ENCODE measurements at places on chromosomes 1 and 21. TPM values are rescaled to one million over a fixed set of nuclear protein-coding genes. Genes with fewer than 3 reads are reported as not detected.
A peak's percentile ranks its signal among the peaks of the same experiment; 100 is the strongest.

DNA sequence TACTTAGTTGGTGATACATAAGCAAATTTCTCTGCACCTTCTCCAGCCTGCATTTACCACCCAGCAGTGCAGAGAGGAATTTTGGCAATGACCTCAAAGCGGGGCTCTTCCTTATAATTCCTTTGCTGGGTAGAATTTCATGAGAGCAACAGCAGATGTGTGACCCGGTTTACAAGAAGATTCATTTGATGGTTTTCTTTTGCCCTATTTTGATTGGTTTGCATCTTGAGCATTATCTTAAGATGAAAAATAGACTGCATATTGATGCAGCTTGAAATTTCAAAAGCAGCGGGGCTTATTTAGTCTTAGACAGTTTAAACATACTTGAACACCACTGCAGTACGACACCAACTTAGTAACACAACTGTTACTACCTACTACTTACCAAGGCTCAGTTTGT lies 378.9 kb downstream of the TTLL7 start:
- peaks cover 2% of the 10 kb centered on the region for H3K27me3 ChIP-seq
- no peak overlapping the region for H3K4me3 ChIP-seq
- H3K4me1 ChIP-seq, result peaks cover 23% of the 10 kb centered on the region
- no peak for DNase-seq
- no peaks in the 10 kb centered on the region for H3K36me3 ChIP-seq

DNA sequence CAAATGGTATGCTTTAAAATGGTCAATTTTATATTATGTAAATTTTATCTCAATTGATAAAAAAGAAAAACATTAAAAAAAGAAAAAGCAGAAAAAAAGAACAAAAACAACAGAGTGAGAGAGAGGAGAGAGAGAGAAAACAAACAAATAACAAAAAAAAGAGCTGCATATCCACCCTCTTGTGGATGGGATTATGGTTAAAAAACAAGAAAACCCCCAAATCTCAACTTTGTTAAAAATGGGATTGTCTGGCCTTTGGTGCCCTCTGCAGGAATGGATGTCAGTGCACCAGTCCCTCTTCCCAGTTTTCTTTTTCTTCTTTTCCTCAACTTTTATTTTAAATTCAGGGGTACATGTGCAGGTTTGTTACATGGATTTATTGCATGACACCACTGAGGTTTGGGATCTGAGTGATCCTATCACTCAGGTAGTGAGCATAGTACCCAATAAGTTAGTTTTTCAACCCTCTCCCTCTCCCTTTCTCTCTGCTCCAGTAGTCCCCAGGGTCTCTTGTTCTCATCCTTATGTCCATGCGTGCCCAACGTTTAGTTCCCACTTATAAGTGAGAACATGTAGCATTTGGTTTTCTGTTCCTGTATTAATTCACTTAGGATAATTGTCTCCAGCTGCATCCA lies 28.1 kb downstream of the RNF187 start:
- peaks cover 8% of the 10 kb centered on the region for H3K27me3 ChIP-seq
- no peaks in the 10 kb centered on the region for H3K4me1 ChIP-seq
- no peaks in the 10 kb centered on the region for H3K36me3 ChIP-seq
- no peak overlapping the region for H3K27ac ChIP-seq
- peak; percentile 39 for DNase-seq
- no peak overlapping the region for H3K4me3 ChIP-seq

Gene GBP6
- total RNA-seq, result not detected

Gene CHRNB2
- total RNA-seq, result 44.9 TPM

GRCh38 chr1:20958430-20958829 lies 171.3 kb upstream of the HP1BP3 start:
- H3K4me1 ChIP-seq, result no peaks in the 10 kb centered on the region
- no peak for DNase-seq
- no peak overlapping the region for H3K4me3 ChIP-seq
- no peaks in the 10 kb centered on the region for H3K27me3 ChIP-seq

DNA sequence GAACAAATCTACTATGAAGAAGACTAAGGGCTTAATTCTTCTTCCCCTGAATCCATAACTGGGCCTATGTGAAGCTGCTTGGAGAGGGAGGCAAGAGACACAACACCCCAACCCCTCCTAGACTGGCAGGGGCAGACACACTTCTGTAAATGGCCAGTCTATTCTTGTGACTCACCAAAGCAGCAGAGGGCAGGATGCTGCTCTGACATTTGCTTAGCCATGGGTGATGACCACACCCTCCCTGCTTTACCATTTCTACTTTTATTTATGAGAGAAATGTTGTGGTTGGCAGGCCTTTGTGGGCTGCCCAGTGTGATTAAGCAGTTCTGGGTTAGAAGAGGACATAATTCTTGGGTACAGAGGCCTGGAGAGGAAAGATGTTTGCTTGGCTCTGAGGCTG lies 189.8 kb upstream of the DPYD start:
- H3K4me1 ChIP-seq, result no peaks in the 10 kb centered on the region
- no peak overlapping the region for H3K4me3 ChIP-seq
- no peak overlapping the region for H3K27ac ChIP-seq
- H3K27me3 ChIP-seq, result no peaks in the 10 kb centered on the region
- H3K36me3 ChIP-seq, result peaks cover 16% of the 10 kb centered on the region
- no peak for DNase-seq

Gene BMP8B
- total RNA-seq, result 0.12 TPM

- no peaks in the 10 kb centered on the region for H3K27me3 ChIP-seq
- H3K4me1 ChIP-seq, result no peaks in the 10 kb centered on the region
- no peak overlapping the region for H3K4me3 ChIP-seq
- DNase-seq, result no peak
- H3K27ac ChIP-seq, result no peak overlapping the region
- no peaks in the 10 kb centered on the region for H3K36me3 ChIP-seq
Observed at GRCh38 chr1:35111106-35111505, 31.9 kb downstream of the ZMYM1 start.

DNA sequence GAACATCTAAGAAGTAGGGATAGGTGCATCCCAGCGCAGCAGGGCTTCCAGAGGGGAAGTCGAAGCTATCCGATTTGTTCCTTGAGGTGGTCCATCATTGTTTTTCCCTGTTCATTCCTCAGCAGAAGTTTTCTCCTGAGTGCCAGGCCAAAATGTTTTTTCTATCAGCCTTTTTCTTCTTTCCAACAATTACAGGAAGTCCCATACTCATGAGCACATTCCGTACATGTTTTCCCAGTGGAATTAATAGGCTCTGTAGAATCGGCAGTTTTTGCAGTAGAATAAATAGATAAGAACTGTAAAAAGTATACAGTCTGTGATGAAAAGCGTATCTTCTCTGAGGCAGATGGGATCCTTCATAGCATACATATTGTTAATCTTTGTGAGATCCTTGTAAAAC lies 24.8 kb downstream of the CD101 start:
- H3K36me3 ChIP-seq, result no peaks in the 10 kb centered on the region
- no peak for DNase-seq
- no peaks in the 10 kb centered on the region for H3K4me1 ChIP-seq
- peaks cover 2% of the 10 kb centered on the region for H3K27me3 ChIP-seq
- H3K27ac ChIP-seq, result no peak overlapping the region

GRCh38 chr1:38018864-38019343 lies 6.4 kb downstream of the UTP11 start:
- no peaks in the 10 kb centered on the region for H3K36me3 ChIP-seq
- no peak overlapping the region for H3K27ac ChIP-seq
- no peak overlapping the region for H3K4me3 ChIP-seq
- H3K27me3 ChIP-seq, result no peaks in the 10 kb centered on the region
- DNase-seq, result no peak
- peaks cover 2% of the 10 kb centered on the region for H3K4me1 ChIP-seq

DNA sequence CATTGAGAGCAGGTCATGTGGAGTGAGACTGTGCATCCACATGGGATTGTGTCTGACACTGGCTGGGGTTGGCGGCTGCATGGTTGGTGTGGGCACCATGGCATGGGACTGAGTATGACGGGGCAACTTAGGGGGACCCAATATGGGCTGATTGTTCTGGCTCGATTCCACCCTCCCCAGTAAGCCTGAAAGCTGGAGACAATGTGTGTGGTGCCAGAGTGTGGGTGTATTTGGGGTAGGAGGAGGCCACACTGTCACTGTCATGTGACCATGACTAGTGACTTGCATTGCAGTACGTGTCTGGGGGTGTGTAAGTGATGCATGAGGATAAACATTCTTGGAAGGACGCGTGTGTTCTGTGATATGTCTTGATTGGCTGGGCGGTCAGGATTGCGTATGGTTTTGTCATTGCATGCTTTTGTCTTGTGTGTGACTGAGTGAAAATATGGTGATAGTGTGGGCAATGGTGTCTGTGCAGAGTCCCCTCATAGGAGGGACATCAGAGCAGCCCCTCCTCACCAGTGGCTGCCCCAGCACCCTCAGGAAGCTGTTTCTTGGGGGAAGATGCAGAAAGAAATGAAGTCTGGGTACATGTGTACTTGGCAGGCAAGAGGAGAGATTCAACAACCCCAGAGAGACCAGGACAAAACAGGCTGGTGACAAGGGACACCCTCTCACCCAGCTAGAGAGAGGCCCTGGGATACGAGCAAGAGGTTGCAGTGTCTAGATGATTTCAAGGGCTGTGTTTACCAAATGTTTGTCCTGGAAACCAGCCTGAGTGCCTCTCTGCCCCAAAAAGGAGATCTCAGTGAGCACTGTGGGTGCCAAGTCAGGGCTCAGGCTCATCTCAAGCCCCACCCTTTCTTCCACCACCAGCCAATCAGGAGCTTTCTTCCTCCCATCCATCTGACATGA lies 36.3 kb downstream of the SDC3 start:
- H3K36me3 ChIP-seq, result peaks cover 20% of the 10 kb centered on the region
- H3K4me1 ChIP-seq, result no peaks in the 10 kb centered on the region
- no peak for DNase-seq
- no peak overlapping the region for H3K4me3 ChIP-seq
- H3K27me3 ChIP-seq, result peaks cover 10% of the 10 kb centered on the region

DNA sequence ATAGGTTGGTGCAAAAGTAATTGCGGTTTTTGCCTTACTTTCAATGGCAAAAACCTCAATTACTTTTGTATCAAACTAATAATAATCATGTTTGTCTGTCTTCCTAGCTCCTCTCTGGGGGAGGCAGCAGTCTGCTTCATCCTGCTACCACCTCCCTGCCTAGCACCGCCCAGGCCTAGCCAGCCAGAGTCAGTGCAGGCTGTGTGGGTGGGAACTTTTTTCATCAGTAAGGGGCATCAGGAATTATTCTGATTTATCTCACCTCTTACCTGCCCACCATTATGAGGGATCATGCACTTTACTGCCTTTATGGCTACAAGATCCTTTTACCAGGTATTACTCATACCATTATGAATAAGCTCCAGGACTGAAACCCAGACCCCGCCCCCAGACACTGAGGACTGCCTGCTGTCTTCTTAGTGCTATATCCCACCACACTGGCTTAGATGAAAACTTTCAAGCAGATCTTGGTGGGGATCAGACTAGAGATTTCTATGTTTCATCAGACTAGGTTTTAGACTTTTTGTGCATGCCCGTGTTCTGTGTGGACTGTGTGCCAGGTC lies 116.4 kb downstream of the PBX1 start:
- DNase-seq, result no peak
- no peak overlapping the region for H3K27ac ChIP-seq
- H3K4me3 ChIP-seq, result no peak overlapping the region
- peaks cover 27% of the 10 kb centered on the region for H3K4me1 ChIP-seq

Gene C8B
- not detected for total RNA-seq

- no peak overlapping the region for H3K4me3 ChIP-seq
- H3K27me3 ChIP-seq, result peaks cover 4% of the 10 kb centered on the region
- no peak for DNase-seq
- H3K36me3 ChIP-seq, result no peaks in the 10 kb centered on the region
Observed at GRCh38 chr1:94063379-94063778, 57.6 kb downstream of the ABCA4 start.

Gene SH2D1B
- not detected for total RNA-seq

Gene GUCA2A
- not detected for total RNA-seq
